ENCODE measurements at places on chromosomes 1 and 21. TPM values are rescaled to one million over a fixed set of nuclear protein-coding genes. Genes with fewer than 3 reads are reported as not detected.

DNA sequence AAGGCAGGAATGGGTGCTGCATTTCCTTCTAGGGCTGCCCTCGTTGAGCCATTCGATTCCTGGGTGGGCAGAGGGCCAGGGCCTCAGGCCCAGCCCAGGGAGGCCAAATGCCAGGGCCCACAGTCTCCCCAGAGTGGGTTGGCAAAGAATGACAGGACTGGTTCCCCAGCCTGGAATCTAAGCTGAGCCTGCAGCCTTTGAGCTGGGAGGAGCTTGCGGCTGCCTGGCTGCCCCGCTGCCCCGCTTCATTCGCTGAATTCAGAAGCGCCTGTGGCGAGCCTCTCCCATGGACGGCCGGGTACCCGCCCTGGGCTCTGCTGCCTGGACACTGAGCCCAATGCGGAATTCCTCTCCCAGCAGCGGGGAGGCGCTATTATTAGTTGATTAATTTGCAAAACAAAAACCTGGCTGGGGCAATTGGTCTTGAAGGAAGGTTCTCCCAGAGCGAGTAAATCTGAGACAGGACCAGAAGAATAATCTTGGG, 32.3 kb upstream of the TARDBP start:
- H3K27ac ChIP-seq, result no peak overlapping the region
- DNase-seq, result peak; percentile 90
- H3K4me3 ChIP-seq, result no peak overlapping the region

- DNase-seq, result peak; percentile 41
- H3K27me3 ChIP-seq, result no peaks in the 10 kb centered on the region
- H3K4me1 ChIP-seq, result no peaks in the 10 kb centered on the region
- H3K27ac ChIP-seq, result no peak overlapping the region
Observed at GRCh38 chr1:221478050-221478949, 263.6 kb downstream of the DUSP10 start.

GRCh38 chr1:209766051-209766450, 10.2 kb downstream of the TRAF3IP3 start:
- DNase-seq, result no peak
- peaks cover 21% of the 10 kb centered on the region for H3K36me3 ChIP-seq
- no peaks in the 10 kb centered on the region for H3K27me3 ChIP-seq
- H3K27ac ChIP-seq, result no peak overlapping the region
- no peak overlapping the region for H3K4me3 ChIP-seq
- H3K4me1 ChIP-seq, result peaks cover 53% of the 10 kb centered on the region

GRCh38 chr1:204146965-204147364, 4.9 kb downstream of the ETNK2 start:
- no peak for DNase-seq
- H3K36me3 ChIP-seq, result no peaks in the 10 kb centered on the region
- no peak overlapping the region for H3K4me3 ChIP-seq
- peaks cover 21% of the 10 kb centered on the region for H3K27me3 ChIP-seq

DNA sequence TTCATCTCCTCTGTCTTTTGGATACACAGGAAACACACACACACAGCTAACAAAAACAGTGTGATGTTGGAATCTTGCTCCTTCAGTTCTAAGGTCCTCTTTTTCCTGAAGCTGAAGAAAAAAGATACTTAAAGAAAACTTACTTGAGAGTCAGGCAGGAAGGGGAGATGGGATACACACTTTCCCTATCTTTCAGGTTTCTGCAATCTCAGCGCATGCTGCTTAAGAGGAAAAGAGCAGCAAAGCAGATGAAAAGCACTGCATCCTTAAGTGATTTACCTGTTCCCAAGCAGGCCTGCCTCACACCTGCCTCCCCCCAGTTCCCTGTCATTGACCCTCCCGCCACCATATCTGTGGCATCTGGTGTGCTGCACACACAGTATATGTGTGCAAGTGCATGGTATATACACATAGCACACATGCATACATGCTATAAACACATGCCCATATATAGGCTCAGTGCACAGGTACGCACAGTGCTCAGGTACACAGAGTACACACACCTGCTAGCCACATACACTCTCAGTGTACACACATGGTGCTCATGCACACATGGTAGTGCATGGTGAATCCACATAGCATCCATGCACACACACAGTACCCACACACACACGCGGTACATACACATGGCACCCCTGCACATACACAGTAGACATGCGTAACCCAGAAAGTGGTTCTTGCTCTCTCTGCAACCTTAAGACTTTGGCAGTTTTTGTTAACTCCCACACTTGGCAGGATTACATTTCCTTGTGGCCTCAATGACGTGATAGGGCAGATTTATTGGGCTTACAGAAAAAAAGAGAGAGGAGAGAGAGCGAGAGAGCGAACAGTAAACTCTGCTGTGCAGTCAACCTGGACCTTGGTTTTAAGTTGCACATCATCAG, 166.9 kb downstream of the TOMM20 start:
- H3K4me1 ChIP-seq, result peaks cover 48% of the 10 kb centered on the region
- H3K27me3 ChIP-seq, result no peaks in the 10 kb centered on the region
- no peak overlapping the region for H3K4me3 ChIP-seq
- DNase-seq, result peak; percentile 60
- H3K36me3 ChIP-seq, result no peaks in the 10 kb centered on the region
- peak overlapping the region; percentile 92 for H3K27ac ChIP-seq

DNA sequence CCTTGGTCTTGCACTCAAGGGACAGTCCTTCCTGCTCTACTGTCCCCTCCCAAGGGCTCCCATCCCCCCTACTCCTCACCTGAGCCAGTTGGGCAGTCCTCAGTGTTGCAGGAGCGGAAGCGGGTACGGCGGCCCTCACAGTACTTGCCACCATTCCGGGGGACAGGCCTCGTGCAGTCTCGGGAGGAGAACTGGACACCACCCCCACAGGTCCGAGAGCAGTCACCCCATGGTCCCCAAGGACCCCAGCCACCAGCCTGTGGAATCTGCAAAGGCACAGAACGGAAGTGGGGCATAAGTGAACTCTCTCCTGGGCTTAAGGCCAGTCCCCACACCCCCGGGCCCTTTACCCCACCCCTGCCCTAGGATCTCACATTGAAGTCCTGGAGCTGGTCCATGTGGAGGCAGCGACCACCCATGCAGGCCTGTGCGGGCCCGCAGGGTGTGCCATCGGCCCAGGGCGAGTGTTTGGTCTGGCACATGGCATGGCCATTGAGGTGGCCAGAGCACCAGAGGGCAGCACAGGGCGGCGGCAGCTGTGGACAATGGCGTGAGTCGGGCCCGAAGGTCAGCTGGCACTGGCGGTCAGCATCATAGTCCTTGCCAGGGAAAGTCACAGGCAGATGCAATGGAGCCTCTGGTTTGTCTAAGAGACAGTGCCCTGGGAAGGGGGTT, 5.2 kb downstream of the ADAMTS4 start:
- peaks cover 3% of the 10 kb centered on the region for H3K4me1 ChIP-seq
- H3K36me3 ChIP-seq, result peaks cover 14% of the 10 kb centered on the region
- H3K27me3 ChIP-seq, result peaks cover 4% of the 10 kb centered on the region
- H3K4me3 ChIP-seq, result no peak overlapping the region
- H3K27ac ChIP-seq, result no peak overlapping the region

GRCh38 chr1:245561665-245562234, 407.0 kb downstream of the KIF26B start:
- no peak overlapping the region for H3K27ac ChIP-seq
- no peaks in the 10 kb centered on the region for H3K4me1 ChIP-seq
- DNase-seq, result no peak

GRCh38 chr1:219324629-219325367, 151.1 kb downstream of the LYPLAL1 start:
- no peaks in the 10 kb centered on the region for H3K27me3 ChIP-seq
- DNase-seq, result no peak

DNA sequence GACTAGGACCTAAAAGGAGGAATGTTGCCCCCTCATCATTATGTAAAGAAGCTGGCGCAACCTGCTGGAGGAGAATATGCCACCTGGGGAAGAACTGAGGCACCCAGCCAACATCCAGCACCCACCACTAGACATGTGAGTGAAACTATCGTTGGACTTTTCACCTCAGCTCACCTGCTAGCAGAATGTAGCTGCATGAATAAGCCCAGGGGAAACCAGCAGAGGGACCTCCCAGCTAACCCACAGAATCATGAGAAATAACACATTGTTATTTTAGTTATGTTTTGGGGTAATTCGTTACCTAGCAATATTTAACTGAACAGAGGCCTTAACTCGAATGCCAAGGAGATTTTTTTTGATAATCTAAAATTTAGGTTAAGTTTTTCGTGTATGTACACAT, 542.5 kb upstream of the DAB1 start:
- no peaks in the 10 kb centered on the region for H3K27me3 ChIP-seq
- no peak overlapping the region for H3K4me3 ChIP-seq
- no peaks in the 10 kb centered on the region for H3K36me3 ChIP-seq

GRCh38 chr1:153380711-153381110, 5.3 kb upstream of the S100A12 start:
- no peak overlapping the region for H3K4me3 ChIP-seq
- H3K36me3 ChIP-seq, result no peaks in the 10 kb centered on the region

DNA sequence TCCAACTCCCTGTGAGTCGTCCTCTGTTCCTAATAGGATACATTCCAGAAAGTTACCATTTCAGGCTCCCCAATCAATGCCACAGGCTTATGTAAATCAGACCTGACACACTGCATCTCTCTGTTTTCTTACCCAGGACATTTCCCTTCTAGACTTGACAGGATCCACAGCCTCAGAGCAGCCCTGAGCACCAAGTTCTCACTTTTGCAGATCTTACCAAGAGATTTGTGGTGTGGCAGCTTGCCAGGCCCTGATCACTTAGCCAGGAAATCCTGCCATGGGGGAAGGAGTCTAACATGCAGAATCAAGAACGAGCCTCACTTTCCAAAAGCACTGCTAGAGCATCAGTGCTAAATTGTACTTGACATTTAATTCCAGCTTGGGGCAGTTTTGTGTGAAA, 202.9 kb downstream of the TBX15 start:
- H3K36me3 ChIP-seq, result no peaks in the 10 kb centered on the region
- no peaks in the 10 kb centered on the region for H3K27me3 ChIP-seq
- H3K4me3 ChIP-seq, result no peak overlapping the region
- H3K27ac ChIP-seq, result no peak overlapping the region
- no peak for DNase-seq
- no peaks in the 10 kb centered on the region for H3K4me1 ChIP-seq

DNA sequence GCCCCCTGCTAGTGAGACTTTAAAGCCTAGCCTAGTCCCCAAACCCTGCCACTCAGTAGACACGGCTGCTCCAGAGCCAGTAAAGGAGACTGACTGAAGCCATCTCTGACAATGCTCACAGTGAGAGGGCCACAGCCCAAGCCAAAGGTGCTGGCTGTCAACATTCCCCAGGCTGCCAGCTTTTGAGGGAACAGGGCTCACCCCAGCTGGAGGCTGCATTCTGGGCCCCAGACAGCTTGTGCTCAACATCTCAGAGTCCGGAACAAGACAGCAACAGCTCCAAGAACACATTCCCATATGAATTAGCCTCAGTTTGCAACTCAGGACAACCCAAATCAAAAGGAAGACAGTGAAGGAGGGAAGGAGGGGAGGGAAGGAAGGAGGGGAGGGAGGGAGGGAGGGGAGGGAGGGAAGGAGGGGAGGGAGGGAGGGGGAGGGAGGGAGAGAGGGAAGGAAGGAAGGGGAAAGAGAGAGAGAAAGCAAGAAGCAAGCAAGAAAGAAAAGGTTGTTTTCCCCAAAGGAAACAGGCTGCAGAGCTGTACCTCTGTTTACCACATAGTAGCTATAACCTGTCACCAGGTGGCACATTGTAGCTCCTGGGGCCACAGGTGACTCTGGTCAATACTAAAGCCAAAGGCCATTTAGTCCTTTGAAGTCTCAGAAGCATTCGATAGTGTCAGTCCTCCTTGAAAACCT, 5.4 kb downstream of the ARTN start:
- DNase-seq, result peak; percentile 24
- H3K36me3 ChIP-seq, result no peaks in the 10 kb centered on the region
- no peaks in the 10 kb centered on the region for H3K27me3 ChIP-seq
- H3K4me1 ChIP-seq, result peaks cover 4% of the 10 kb centered on the region

- DNase-seq, result no peak
- no peaks in the 10 kb centered on the region for H3K27me3 ChIP-seq
- H3K4me3 ChIP-seq, result no peak overlapping the region
- no peaks in the 10 kb centered on the region for H3K36me3 ChIP-seq
- no peak overlapping the region for H3K27ac ChIP-seq
Observed at GRCh38 chr21:18722193-18722592, 318.6 kb upstream of the TMPRSS15 start.

DNA sequence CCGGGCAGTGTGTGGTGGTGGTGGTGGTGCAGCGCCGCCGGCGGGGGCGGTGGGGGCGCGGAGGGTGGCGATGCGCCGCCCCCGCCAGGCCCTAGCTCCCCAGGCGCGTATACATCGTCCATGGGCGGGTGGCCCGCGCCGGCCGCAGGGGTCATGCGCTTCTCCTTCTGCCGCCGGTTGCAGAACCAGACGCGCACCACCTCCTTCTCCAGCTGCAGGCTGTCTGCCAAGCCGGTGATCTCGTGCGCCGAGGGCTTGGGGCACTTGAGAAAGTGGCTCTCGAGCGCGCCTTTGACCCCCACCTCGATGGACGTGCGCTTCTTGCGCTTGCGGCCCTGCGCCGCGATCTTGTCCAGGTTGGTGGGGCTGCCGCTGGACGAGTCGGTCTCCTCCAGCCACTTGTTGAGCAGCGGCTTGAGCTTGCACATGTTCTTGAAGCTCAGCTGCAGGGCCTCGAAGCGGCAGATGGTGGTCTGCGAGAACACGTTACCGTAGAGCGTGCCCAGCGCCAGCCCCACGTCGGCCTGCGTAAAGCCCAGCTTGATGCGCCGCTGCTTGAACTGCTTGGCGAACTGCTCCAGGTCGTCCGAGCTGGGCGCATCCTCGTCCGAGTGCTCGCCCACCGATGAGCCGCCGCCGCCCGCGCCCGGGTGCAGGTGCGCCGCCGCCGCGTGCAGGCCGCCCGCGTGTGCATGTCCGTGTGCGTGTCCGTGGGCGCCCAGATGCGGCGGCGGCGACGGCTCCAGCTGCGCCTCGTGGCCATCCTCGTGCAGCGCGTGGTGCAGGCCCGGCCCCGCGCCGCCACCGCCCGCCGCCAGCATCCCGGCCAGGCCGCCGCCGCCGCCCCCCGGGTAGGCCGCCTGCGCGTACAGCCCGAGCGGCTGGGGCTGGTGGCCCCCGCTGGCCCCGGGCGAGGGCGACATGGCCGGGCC, 926 bp downstream of the POU3F1 start:
- no peaks in the 10 kb centered on the region for H3K36me3 ChIP-seq
- H3K27ac ChIP-seq, result no peak overlapping the region
- H3K4me1 ChIP-seq, result peaks cover 7% of the 10 kb centered on the region
- H3K27me3 ChIP-seq, result peaks cover 50% of the 10 kb centered on the region
- no peak overlapping the region for H3K4me3 ChIP-seq
- DNase-seq, result peak; percentile 51

GRCh38 chr1:109502364-109502851, 7.1 kb downstream of the AMIGO1 start:
- H3K36me3 ChIP-seq, result no peaks in the 10 kb centered on the region
- peak overlapping the region; percentile 2 for H3K27ac ChIP-seq
- DNase-seq, result no peak
- no peaks in the 10 kb centered on the region for H3K27me3 ChIP-seq
- no peak overlapping the region for H3K4me3 ChIP-seq

DPT gene
- total RNA-seq, result 10.7 TPM

FCRLB gene
- 0.70 TPM for total RNA-seq

DMRTA2 gene
- total RNA-seq, result not detected

CRB1 gene
- 0.09 TPM for total RNA-seq

C2CD4D gene
- total RNA-seq, result 0.26 TPM

CLIC6 gene
- 21.0 TPM for total RNA-seq

TNFRSF4 gene
- total RNA-seq, result 2.8 TPM

BMP8A gene
- 0.82 TPM for total RNA-seq

PM20D1 gene
- 0.13 TPM for total RNA-seq
